Dermis lymphatic vessel endothelial cell (primary cell): ENCODE measurements at places on chromosomes 5 and 9. TPM values are rescaled to one million over a fixed set of nuclear protein-coding genes. Genes with fewer than 3 reads are reported as not detected.

The NUDT12 gene
- 5.3 and 5.9 TPM in 2 replicates for total RNA-seq

The RPL37 gene
- total RNA-seq: 3,165 and 3,243 TPM in 2 replicates

The TICAM2 gene
- 0.17 and 0.43 TPM in 2 replicates for total RNA-seq

The PTPRD gene
- 0.43 TPM in 2 replicates for total RNA-seq

The MYO10 gene
- 55.2 and 60.9 TPM in 2 replicates for total RNA-seq

The CTNND2 gene
- total RNA-seq: not detected in 2 replicates
